ENCODE measurements at places on chromosomes 7 and 10.

- DNase-seq: no peak
Observed at GRCh38 chr10:110840225-110840922, 31.4 kb upstream of the PDCD4 start.

DNA sequence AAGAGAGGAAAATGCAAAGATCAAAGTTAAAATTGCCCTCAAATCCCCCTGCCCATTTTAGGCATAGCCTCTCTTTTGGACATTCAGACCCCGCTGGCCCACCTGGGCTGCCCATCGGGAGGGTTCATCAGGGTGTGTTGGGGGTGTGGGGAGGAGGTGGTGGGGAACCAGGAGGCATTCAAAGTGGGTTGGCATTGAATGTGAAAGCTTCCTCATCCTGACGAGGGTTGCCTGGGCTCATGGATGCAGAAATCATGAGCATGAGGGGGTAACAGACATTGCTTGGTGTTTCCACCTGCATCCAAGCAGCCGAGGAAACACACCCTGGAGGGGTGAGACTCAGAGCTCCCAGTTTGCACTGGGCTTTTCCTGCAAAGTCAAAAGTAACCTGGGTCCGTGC lies 20.6 kb downstream of the BTBD16 start:
- no peak for DNase-seq

GRCh38 chr10:6347391-6347951 lies 144.7 kb downstream of the PFKFB3 start:
- DNase-seq: no peak

DNA sequence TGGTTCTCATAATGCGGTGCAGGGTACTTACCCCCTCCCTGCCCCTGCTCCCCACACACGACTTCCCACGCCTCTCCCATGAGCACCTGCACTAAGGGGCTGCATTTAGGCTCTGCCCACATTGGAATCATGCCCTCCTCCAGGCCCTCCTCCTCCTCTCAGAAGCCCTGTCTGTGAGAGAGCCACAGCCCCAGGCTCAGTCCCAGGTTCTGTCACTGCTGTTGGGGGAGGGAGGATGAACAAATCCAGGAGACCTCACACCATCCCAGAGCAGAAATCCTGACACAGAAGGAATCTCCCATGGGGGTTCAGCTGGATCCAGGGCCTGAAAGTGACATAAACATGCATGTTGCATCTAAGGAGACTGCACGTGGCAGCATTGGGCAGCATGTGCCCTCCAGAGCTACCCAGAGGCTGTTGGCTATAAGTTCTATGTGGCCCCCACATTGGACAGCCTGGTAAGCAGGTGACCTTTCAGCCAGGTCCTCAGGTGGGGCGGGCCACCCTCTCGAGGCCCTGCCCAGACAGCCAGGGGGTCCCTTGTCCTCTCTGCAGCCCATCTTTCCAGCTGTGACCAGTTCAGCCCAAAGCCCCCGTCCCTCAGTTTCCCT lies 1.6 kb upstream of the PILRA start:
- no peak for DNase-seq

Data from cortex of kidney (tissue), 1 donor.